ENCODE measurements at places on chromosomes 4 and X.

DNA sequence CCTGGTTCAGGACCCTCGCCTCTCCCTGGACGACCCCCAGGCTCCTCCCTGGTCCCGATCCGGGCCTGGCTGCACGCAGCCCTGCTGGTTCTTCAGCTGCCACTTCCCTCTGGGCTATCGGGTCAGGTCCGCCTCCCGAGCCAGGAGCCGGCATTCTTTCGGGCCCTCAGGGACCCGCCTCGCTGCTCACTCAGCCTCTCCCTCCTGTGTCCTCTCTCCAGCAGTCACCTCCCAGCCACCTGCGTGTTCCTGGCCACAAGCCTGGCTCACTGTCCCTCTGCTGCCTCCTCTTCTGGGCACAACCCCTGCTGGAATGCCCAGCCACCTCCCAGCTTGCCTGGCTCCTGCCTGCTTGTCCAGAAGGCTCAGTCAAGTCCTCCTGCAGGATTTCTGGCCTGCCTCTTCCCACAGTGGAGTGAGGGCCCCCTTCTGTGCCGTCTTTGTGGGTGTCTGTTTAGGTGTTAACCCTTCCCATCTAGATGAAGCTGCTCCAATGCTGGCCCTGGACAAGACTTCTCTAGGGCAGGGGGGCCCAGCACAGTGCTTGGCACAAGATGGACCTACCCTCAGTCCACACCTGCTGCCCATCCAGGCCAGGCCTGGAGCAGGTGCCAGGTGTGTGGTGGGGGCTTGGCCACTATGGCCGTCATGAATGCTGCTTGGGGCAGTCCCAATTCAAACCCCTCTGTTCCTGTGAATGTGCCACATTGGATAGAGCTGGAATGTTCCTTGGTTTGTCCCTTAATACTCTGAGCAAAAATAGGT lies 2.2 kb downstream of the WFS1 start:
- no peak for DNase-seq

- no peak for DNase-seq
Measured at GRCh38 chr4:182427554-182427953, 184.4 kb downstream of the TENM3 start.

GRCh38 chr4:171639540-171639939 lies 173.7 kb upstream of the GALNTL6 start:
- DNase-seq, result no peak

GRCh38 chr4:180587379-180587778 lies 1655.8 kb upstream of the TENM3 start:
- no peak for DNase-seq

DNA sequence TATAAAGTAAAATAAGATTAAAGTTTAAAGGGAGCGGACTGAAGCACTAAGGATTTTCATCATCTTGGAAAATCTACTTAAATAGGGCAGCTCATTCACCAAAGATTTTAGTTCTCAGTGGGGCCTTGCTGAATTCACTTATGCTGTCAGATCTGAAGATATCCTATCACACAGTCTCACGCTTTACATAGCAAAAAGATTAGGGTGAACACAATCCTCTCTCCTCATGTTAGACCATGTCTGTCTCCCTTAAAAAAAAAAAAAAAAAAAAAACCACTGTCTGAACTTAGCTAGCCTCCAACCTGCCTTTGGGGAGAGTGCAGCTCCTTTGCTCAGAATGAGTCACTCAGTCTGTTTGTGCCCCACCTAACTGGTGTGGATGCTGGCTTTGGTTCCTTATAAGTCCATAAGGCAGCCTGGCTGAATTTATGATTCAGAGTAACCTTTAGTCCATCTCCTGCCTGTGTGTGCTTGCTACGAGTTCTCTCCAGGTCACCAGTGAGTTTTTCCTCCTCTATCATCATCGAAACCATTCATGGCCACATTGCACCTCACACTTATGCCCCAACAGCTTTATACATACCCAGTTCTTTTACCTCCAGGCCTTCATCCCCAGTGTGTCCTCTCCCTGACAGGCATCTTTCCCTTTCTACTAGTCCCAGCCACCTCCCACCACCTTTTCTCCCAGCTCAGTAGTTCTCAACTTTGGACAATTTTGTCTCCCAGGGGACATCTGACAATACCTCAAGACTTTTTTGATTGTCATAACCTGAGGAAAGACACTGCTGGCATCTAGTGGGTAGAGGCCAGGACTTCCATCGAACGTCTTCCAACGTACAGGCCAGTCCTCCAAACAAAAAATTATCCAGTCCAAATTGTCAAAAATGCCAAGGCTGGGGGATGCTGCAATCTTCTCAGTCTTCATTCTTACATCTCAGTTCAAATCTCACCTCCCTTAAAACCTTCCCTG lies 220.7 kb upstream of the EMCN start:
- no peak for DNase-seq

- no peak for DNase-seq
Measured at GRCh38 chrX:120562569-120562926, 1.8 kb upstream of the CUL4B start.

- no peak for DNase-seq
Measured at GRCh38 chr4:48944756-48945241, 38.2 kb upstream of the OCIAD2 start.

GRCh38 chr4:185225940-185226339 lies 16.5 kb downstream of the SNX25 start:
- DNase-seq, result no peak

DNA sequence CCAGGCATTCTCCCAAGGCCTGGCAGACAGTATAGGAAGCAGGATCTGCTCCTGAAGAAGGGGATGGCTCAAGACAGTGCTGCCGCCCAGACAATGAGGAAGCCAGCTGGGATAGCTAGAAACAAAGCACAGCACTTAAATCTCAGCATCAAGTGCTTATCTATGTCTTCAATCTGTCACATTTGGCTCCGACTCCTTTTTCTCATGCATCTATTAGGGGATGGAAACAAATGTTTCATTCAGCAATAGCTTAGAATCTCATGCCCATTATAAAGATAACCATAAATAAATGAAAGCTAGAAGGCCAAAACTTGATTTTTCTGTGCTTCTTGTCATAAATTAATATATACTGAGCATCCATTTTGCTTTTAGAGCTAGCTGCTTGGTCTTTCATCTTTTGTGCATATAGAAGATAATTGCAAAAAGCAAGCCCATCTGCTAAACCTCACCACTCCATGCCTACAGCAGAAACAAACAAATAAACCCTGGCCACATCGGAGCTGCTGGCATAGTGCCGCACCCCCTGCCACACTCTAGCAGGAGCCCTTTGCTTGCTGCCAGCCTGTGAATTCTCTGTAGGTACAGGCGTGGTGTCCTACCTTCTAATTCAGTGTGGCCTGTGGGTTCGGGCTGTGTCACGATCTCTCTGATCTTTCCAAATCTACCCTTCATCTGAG lies 75.9 kb downstream of the AASDH start:
- DNase-seq, result no peak

- no peak for DNase-seq
Measured at GRCh38 chrX:123617007-123617406, 115.8 kb downstream of the THOC2 start.

DNA sequence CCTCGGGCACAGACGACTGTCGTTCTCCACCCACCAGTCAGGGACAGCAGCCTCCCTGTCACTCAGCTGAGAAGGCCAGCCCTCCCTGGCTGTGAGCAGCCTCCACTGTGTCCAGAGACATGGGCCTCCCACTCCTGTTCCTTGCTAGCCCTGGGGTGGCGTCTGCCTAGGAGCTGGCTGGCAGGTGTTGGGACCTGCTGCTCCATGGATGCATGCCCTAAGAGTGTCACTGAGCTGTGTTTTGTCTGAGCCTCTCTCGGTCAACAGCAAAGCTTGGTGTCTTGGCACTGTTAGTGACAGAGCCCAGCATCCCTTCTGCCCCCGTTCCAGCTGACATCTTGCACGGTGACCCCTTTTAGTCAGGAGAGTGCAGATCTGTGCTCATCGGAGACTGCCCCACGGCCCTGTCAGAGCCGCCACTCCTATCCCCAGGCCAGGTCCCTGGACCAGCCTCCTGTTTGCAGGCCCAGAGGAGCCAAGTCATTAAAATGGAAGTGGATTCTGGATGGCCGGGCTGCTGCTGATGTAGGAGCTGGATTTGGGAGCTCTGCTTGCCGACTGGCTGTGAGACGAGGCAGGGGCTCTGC lies 7.9 kb upstream of the MSANTD1 start:
- DNase-seq, result no peak

DNA sequence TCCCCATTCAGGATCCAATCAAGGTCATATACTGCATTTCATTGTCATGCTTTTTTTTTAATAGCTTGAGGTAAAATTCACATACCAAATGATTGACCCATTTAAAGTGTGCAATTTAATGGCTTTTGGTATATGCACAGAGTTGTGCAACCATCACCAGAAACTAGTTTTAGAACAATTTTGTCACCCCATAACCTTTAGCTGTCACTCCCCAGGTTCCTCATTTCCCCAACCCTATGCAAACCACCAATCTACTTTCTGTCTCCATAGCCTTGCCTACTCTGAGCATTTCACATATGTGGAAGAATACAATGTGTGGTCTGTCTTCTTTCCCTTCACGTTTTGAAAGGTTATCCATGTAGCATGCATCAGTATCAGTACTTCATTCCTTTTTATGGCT lies 1.4 kb upstream of the SMAD1 start:
- DNase-seq, result no peak

GRCh38 chr4:24065974-24066373 lies 176.1 kb upstream of the PPARGC1A start:
- DNase-seq, result no peak

DNA sequence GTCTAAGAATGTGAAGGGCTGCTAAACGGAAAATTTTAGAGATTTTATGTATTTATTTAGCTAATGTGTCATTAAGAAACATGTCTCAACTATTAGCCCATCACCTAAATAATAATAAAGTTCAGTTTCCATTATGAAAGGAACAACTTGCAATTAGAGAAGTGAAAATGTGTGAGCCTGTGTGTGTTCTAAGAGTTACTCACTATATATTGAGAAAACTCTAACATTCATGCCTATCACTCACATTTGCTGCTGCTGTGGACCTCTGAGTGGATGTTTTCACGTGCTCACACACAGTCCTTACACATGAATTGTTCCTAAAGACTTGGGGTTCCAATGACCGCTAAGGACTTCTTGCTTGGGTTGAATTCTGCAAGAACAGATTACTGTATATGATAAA lies 364.0 kb downstream of the TMA16 start:
- DNase-seq, result no peak

DNA sequence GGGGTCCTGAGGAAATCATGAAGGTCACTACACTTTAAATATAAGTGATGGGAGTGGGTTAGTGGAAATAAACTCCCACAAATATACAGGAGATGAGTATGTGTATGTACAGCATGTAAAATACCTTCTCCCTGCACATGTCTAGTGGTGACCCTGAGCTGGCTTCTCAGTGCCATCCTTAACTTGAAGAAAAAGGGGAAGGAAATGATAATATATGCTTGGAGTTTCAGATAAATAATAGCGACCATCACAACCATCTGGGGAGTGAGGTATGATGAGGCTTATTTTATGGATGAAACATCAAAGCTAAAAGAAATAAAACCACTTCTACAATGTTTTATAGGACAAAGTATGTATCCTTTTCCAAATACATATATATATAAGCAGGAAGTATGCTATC lies 41.0 kb upstream of the SORBS2 start:
- no peak for DNase-seq

DNA sequence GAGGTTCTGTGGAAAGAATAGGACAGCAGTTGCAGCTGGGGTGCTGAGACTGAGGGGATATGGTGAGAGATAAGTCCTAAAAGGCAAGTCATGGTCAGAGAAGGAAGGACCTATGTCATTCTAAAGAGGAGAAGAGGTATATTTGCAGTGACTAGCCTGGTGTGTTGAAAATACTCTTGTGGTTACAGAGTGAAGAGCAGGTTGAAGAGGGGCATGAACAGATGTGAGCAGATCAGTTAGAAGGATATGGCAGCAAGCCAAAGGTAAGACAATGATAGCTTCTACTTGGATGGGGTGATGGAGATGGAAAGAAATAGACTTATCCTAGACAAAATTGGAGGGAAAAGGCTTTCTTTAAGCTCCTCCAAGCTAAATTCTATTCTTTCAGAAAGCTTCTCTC lies 469.8 kb upstream of the CPEB2 start:
- no peak for DNase-seq

DNA sequence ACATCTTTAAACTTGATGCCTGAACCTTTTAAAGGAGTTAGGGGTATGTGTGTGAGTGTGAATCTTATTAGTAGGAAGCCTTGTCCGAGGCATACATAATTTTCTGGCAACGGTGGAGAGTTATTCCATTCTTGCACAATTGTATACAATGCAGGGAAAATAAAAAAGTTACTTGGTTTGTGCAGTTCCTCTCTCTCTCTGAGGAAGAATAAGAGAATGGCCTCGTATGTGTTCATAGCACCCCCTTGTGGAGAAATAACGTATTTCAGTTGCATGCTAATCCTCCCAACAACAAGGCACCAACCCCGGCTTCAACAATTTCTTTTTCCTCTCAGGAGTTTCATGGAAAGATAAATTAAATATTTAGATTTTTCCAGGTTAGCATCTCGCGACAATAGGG lies 33.7 kb upstream of the FGF13 start:
- DNase-seq, result no peak

DNA sequence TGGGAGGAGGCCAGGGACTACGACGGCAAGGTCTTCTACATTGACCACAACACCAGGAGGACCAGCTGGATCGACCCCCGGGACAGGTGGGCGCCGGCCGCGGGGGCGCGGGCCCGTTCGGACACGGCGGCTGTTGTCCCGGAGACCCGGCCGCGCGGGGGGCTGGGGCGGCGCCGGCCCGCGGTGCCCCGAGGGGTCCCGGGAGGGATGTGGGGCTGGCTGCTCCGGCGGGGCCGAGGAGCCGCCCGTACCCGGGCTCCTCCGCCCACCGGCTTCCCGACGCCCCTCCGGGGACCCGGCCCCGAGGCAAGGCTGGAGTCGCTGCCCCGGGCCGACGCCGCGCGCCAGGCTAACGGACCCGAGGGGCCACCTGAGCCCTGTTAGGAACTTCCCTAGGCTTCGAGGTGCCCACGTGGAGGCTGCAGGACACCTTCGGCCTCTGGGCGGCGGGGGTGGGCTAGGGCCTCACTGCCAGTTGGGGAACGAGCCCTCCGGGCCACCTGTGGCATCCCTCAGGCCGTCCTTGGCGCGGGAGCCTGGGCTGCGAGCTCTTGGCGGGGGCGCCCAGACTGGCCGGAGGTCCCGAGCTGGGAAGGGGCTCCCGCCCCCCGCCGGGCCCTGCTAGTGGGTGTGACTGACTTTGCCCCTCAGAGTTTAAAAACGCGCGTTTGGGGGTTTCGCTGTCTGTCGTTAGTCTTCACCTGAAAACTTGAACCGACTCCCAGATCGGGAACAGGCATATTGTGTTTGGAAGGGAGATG lies 660 bp downstream of the WWC2 start:
- peak; percentile 63 for DNase-seq

DNA sequence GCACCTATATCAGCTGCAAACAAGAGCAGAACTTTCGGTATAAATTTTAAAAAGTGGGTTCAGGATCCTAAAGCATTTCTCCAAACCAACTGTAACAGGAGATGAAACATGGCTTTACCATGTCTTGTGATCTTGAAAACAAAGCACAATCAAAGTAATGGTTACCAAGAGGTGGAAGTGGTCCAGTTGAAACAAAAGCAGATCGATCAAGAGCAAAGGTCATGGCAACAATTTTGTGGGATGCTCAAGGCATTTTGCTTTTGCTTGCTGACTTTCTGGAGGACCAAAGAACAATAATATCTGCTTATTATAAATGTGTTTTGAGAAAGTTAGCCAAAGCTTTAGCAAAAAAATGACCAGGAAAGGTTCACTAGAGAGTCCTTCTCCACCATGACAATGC lies 116.9 kb upstream of the RAP2C start:
- no peak for DNase-seq

All from activated effector memory CD4-positive, alpha-beta T cell treated with anti-CD3 and anti-CD28 coated beads, Interleukin-2, amount 50 U/mL, for 16 hours (primary cell).